ENCODE measurements at places on chromosomes 12 and 14. TPM values are rescaled to one million over a fixed set of nuclear protein-coding genes. Genes with fewer than 3 reads are reported as not detected.
A peak's percentile ranks its signal among the peaks of the same experiment; 100 is the strongest.

GRCh38 chr12:106681210-106681609 is 93.3 kb upstream of the RIC8B start:
- no peak for DNase-seq

- DNase-seq, result no peak
These were observed 33.1 kb downstream of the DAAM1 start for GRCh38 chr14:59221568-59221967.

DNA sequence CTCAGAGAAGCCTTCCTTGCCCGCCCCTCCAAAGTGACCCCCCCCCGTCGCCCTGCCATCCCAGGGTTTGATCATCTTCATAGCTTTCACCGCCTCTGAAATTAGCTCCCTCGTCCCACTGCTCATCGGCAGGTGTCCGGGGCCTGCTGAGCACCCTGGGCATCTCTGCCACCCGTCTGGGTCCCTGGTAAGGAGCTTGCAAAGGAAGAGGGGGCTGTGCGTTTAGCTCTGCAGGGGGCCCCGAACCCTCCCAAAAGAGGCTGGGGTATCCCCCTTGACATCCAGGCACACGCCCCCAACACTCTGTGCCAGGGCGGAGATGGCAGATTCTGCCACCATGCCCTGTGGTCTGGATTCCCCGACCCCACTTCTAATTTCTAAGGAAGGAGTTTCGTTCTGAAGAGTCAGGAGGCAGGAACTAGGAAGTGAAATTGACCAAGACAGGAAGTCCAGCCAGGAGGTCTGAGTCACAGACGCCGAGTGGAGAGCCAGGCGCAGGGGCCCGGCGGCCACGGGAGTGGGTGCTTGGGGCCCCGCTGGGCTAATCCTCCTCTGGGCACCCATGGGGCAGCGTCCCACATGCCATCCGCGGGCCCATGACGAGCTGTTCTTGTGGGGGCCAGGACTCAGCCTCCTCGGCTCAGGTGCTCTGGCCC is 95.7 kb downstream of the RFLNA start:
- no peak for DNase-seq

- DNase-seq, result no peak
These were observed at the start of gene GPR65 for GRCh38 chr14:88005050-88005481. TSS of gene GPR65 (plus strand) at chr14:88005135. CDS start at chr14:88010848, 5,713 bp downstream.

Gene CLEC4C
- not detected for total RNA-seq

Gene NR4A1
- 18.4 TPM for total RNA-seq

DNA sequence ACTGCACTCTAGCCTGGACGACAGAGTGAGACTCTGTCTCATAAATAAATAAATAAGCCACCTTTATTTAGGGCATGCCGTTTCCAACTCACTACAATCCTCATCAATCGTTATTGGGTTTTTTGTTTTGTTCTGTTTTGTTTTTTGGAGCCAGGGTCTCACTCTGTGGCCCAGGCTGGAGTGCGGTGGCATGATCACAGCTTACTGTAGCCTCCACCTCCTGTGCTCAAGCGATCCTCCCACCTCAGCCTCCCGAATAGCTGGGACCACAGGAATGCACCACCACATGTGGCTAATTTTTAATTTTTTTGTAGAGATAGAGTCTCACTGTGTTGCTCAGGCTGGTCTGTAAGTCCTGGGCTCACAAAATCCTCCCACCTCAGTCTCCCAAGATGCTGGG is 3.6 kb upstream of the ANAPC5 start:
- DNase-seq, result no peak

Gene MIPOL1
- total RNA-seq, result 21.2 TPM

Gene SMCO3
- total RNA-seq, result not detected

Gene PIANP
- 69.4 TPM for total RNA-seq

Gene BHLHE41
- total RNA-seq, result 130 TPM

DNA sequence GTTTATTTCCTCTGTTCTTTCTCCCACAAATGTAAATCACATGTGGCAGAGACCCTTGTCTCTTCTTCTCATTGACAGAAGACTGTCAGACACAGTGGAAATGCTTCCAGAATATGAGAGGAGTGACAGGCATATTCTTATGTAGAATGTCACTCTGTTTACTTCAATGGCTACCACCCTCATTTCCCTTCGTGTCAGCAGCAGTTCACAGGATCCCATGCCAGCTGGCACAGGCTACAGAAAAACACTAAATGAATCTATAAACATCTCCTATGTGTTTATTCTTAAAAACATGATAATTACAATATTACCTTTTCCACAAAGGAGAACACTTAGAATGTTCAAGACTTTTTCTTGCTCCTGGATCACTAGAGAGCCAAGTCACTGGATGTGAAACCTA is 183.8 kb upstream of the CNTN1 start:
- no peak for DNase-seq

Gene CEBPE
- total RNA-seq, result 0.54 TPM

DNA sequence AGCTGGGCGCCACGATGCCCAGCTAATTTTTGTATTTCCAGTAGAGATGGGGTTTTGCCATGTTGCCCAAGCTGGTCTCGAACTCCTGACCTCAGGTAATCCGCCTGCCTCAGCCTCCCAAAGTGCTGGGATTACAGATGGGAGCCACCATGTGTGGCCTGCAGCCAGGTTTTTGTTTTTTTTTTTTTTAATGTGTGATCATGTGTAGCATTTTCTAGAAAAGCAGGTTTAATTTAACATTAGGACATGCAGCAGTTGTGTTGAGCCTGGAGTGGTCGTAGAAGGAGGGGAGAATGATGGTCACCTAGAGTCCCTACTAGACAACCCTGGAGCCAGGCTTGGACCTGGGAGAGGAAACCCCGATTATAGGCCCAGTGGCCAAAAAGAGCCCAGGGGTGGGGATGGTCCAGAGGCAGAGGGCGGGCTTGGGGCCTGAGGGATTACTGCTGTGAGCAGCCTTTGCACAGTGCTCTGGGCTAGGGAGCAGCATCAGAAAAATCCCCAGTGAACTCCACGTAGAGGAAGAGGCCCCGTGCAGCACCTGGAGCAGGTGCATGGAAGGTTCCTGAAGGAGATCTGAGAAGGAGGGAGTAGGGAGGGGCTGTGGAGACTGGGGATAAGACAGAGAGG is 13.6 kb downstream of the DLK1 start:
- DNase-seq, result no peak

- DNase-seq, result peak; percentile 35
These were observed 27.6 kb upstream of the ETV6 start for GRCh38 chr12:11621797-11622423.

DNA sequence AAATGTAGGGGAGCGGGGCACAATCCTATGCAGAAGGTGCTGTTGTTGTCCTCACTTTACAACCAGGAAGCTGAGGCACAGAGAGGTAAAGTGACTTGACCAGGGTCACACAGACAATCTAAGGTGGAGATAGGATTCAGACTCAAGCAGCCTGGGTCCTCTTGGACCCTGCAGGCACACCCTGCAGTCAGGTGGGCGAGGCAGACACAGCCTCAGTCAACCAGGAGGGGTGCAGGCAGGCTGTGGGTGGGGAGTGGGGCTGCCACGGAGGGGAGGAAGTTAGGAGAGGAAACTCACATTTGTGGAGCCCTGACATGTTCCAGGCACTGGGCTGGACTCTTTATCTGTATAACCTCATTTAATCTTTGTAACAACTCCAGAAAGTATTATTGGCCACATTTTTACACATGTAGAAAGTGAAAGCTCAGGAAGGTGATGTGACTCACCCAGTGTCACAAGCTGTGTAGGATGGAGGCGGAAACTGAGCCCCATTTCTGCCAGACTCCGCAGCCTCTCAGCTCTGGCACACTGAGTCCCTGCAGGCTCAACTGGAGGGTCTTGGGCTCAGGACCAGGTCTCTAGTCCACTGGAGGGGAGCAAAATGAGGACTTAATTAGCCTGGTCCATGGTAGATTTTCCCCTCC is 24.9 kb upstream of the CHGA start:
- DNase-seq, result no peak

DNA sequence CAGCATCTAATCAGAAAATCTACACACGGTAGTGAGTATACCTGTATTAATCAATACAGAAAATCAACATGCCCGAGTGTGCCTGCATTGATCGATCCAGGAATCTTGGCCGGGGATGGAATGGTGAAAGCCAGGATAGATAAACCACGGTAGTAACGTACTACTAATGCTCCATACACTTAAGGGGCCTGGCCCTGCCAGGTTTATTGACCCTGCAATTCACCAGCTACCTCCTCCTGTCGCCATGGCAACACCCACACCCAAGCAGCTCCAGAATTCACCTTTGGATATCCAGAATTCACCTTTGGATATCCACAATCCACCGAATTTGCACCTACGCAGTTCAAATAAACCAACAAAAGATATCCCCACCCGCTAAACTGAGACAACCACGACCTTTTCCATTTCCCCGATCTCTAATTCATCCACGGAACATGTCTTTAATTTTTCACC is 14.8 kb upstream of the CALM1 start:
- no peak for DNase-seq

Gene CHGA
- total RNA-seq, result 171 TPM

Gene BDKRB1
- total RNA-seq, result not detected

GRCh38 chr14:34981743-34982420 is 910 bp upstream of the SRP54 start:
- DNase-seq, result peak; percentile 23

Gene RPL10L
- not detected for total RNA-seq

DNA sequence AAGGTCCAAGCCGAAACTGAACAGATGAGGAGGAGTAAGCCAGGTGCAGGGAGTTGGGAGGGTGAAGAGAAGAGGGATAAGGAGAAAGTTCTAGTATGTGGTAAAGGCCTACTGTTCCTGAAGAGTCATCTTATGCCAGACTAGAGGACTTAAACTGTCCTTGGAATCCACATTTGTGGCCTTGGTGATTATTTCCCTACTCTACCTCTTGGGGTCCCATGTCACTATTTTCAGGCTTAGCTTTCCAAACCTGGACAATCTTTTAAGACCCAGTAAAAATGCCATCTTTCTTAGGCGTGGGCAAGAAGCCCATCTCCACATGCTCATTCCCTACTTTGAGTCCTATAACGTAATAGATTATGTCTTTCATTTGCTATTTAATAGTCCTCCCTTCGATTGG is 40.1 kb upstream of the CRY1 start:
- no peak for DNase-seq
